T-helper 2 cell (primary cell): ENCODE measurements at places on chromosomes 2 and 18.

DNA sequence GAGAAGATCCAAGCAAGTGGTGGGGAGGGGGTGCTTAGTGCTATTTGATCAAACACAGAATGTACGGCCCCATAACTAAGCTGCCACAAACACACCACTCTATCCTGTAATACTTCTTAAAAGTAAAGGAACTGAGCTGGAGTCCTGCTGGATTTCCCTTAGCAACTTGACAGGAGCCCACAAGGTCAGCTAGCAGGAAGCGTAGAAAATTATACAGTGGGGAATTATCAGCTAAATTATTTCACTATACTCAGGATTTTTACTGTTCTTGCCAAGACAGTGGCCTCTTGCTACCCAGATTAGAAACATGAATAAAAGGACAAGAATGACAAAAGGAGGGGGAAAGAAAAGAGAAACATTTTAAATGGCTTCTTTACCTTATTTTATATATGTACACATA is 217.1 kb downstream of the ZNF521 start:
- no peak for DNase-seq

DNA sequence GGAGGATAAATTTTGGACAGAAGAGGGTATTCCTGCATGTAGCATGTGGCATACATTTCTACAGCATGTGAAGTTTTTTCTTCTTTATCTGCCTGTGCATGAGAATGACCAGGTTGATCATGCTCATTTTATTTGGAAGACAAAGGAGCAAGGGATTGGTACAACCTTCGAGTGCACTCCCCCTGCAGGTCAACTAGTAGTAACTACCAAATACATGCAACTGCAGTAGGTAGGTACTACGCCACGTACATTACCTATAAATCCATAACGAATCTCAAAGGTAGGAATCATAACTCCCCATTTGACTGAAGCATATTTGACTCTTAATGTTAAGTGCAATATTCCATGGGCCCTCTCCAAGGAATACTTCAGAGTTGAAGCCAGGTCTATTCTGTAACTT is 763.9 kb downstream of the TSN start:
- DNase-seq, result no peak

- no peak for DNase-seq
These were observed 191.6 kb downstream of the DCDC2C start for GRCh38 chr2:3895021-3895420.

DNA sequence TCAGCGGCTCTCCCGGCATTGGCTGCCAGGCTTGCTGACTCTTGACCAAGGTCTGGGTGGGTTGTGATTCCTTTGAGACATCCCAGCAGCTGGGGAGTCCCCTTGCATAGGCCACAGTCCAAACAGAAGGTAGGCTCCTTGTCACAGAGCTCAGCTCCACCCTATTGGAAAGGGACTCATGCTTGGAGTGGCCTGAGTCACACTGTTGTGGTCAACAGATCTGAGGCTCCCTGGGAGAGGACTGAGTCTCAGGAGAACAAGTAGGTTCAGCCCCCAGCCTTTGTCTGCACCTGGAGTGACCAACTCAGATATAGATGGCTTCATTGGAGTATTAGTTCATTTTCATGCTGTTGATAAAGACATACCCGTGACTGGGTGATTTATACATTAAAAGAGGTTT is 32.1 kb upstream of the SH3BP4 start:
- no peak for DNase-seq

DNA sequence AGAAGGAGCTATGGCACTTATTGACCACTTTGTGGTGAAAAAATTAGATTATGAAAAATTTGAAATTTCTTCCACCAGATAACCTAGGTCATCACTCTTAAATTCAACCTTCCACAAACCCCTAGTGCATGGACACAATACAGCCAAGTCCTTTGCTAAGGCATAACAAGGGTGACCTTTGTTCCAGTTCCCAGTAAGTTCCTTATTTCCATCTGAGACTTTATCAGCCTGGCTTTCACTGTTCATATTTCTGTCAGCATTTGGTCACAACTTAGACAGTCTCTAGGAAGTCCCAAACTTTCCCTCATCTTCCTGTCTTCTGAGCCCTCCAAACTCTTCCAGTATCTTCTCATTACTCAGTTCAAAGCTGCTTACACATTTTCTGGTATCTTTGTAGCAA is 132.5 kb downstream of the TRABD2A start:
- no peak for DNase-seq

DNA sequence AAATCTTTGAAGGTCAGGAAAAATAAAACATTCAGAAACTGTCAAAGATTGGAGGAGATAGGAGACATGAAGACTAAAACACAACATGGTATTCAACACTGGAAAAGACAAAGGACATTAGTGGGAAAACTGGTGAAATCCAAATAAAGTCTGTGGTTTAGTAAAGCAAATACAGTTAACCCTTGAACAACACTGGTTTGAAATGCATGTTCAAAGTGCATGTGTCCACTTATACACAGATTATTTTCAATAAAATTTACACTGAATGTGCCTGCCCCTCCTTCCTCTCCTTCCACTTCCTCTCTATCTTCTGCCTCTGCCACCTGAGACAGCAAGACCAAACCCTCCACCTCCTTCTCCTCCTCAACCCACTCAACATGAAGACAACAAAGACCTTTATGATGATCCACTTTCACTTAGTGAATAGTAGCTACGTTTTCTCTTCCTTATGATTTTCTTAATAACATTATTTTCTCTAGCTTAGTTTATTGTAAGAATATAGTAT is 14.5 kb downstream of the OLA1 start:
- DNase-seq, result no peak

- DNase-seq, result no peak
These were observed 83.0 kb downstream of the HS1BP3 start for GRCh38 chr2:20567926-20568179.

- peak; percentile 26 for DNase-seq
These were observed 105.9 kb downstream of the SRBD1 start for GRCh38 chr2:45505138-45505537.

- DNase-seq, result no peak
These were observed 10.7 kb downstream of the TXNDC9 start for GRCh38 chr2:99325384-99325783.

GRCh38 chr18:37987901-37988300 is 422.3 kb upstream of the CELF4 start:
- DNase-seq, result no peak

- DNase-seq, result peak; percentile 40
These were observed 3.9 kb upstream of the HRH4 start for GRCh38 chr18:24456549-24456948.

DNA sequence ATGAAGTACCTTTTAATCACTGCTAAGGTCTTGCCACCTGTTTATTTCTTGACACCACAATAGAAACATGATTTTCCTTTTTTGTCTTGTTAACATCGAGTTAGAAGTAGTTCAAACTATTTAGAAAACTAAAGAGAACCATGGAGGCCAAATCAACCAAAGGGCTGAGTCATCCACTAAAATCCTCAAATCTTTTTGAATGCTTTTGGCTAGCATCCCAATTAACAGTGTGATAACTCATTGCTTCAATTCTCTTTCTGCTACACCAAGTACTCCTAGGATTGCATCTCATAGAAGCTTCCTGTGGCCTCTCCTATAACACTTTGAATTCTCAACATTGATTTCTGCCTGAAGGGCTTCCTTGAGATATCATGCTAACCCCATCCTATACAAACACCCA is 159.9 kb upstream of the MMADHC start:
- no peak for DNase-seq

DNA sequence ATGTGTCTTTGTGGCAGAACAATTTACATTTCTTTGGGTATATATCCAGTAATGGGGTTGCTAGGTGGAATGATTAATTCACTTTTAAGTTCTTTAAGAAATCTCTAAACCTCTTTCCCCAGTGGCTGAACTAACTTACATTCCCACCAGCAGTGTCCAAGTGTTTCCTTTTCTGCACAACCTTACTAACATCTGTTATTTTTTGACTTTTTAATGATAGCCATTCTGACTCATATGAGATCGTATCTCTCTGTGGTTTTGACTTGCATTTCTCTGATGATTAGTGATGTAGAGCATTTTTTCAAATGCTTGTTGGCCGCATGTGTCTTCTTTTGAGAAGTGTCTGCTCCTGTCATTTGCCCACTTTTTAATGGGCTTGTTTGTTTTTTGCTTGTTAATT is 43.1 kb upstream of the PTH2R start:
- no peak for DNase-seq
